ENCODE measurements at places on chromosomes 5 and 9. TPM values are rescaled to one million over a fixed set of nuclear protein-coding genes. Genes with fewer than 3 reads are reported as not detected.

Gene ANXA1
- 826 TPM for total RNA-seq

Gene TNFSF15
- not detected for total RNA-seq

Gene SV2C
- under 0.01 TPM for total RNA-seq

Gene SELENOP
- total RNA-seq = 1,385 TPM

Gene TXNDC8
- total RNA-seq = not detected

Gene SLC24A2
- total RNA-seq = not detected

Gene GABRA1
- not detected for total RNA-seq

Gene ADGRD2
- not detected for total RNA-seq

Gene PPP2R2B
- 0.34 TPM for total RNA-seq

Gene BSPRY
- total RNA-seq = not detected

Gene MOB3B
- total RNA-seq = 11.9 TPM

Gene GRM6
- total RNA-seq = not detected

Gene PRRT1B
- total RNA-seq = not detected

Gene SH3GL2
- not detected for total RNA-seq

Measured in subcutaneous adipose tissue (tissue), 4 donors.